ENCODE measurements at places on chromosomes 1 and 21.

DNA sequence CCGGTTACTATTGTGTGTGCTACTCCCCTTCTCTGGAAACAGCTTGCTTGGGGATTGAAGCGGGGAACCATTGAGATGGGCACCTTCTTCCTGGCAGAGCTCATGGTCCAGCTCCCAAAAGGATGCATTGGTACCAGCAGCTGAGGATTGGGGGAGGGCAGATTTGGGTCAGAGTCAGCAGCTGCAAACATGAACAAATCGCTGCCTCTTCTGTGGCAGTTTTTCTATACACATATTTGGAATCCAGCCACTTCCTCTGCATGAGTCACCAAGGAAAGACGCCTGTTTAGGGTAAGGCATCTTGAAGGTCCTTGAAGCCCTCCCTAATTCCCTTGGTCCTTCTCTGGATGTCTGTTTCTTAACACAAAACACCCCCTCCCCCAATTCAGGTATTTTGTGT, 104.7 kb downstream of the DAB1 start:
- no peak for DNase-seq

GRCh38 chr1:154557248-154557938, 1.1 kb downstream of the UBE2Q1 start:
- no peak for DNase-seq

- no peak for DNase-seq
Measured at GRCh38 chr1:170498876-170499275, 33.1 kb upstream of the GORAB start.

DNA sequence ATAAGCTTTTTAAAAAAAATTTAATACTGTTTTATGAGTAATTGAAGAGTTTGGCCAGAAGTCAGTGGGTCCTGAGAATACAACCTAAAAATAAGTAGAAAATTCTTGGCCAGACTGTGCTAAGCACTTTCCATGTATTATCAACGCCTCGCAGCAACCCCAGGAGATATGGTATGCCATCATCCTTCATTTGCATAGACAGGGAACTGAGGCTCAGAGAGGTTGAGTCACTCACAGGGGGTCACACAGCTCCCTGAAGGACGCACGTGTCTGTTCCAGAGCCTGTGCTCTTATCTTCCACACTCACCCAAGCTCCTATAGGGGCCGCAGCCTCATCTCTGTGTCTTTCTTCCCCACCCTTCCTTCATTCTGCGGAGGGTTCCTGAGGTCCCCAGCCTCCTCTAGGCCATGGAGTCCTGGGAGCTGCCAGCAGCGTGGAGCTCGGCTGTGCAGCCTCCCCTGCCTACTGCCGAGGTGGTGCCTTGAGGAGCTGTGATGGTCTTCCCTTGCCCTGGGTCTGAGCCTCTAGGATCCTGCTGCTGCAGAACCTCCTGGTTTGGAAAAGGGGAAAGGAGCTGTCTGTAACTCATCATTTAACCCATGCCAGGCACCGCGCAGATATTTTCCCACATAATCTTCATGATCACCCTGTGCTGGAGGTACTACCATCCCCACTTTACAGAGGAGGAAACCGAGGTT, 30.3 kb upstream of the ECE1 start:
- no peak for DNase-seq

- DNase-seq, result no peak
Measured at GRCh38 chr1:169949139-169949538, 55.4 kb upstream of the SCYL3 start.

GRCh38 chr1:78919150-78919549, 87.4 kb downstream of the ADGRL4 start:
- no peak for DNase-seq

DNA sequence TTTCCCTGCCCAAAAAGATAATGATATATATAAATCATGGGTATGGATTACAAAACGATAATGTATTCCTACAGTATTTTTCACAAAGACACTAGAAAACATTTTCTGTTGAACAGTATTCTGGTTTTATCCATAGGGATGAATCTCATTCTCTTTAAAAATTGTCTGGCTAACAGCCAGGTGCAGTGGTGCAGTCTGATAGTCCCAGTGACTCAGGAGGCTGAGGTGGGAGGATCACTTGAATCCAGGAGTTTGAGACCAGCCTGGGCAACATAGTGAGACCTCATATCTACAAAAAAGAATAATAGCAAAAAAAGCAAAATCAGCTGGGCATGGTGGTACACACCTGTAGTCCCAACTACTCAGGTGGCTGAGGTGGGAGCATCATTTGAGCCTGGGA, 23.3 kb downstream of the PIP5K1A start:
- DNase-seq, result no peak

GRCh38 chr1:201655910-201656309, 117.0 kb downstream of the NAV1 start:
- no peak for DNase-seq

DNA sequence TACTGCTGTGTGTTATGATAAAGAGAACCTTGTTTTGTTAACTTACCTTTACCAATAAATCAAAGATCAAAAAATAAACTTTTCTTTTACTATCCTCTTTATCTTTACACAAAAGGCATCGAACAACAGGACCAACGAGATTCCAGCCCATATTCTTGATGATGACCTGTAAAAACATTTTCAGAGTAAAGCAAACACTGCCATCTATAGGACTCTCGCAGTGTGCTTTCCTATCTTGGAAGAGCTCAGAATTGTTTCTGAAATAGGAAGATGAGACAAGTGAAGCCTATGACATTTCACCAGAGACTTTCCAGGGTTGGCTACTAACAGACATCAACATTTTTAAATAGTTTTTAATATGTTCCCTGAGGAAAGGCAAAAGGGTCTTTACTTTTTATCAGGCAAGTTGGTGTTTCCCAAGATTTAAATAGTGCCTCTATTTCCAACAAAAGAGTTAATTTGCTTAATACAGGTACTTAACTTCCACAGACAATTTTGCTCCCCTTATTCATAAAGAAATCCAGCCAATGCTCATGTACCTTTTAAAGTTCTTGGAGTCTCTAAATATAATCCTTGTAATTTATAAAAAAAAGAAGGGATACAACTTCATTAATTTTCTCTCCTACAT, 7.3 kb downstream of the GLMN start:
- DNase-seq, result no peak

GRCh38 chr1:60342569-60342968, 269.0 kb upstream of the C1orf87 start:
- DNase-seq, result no peak

DNA sequence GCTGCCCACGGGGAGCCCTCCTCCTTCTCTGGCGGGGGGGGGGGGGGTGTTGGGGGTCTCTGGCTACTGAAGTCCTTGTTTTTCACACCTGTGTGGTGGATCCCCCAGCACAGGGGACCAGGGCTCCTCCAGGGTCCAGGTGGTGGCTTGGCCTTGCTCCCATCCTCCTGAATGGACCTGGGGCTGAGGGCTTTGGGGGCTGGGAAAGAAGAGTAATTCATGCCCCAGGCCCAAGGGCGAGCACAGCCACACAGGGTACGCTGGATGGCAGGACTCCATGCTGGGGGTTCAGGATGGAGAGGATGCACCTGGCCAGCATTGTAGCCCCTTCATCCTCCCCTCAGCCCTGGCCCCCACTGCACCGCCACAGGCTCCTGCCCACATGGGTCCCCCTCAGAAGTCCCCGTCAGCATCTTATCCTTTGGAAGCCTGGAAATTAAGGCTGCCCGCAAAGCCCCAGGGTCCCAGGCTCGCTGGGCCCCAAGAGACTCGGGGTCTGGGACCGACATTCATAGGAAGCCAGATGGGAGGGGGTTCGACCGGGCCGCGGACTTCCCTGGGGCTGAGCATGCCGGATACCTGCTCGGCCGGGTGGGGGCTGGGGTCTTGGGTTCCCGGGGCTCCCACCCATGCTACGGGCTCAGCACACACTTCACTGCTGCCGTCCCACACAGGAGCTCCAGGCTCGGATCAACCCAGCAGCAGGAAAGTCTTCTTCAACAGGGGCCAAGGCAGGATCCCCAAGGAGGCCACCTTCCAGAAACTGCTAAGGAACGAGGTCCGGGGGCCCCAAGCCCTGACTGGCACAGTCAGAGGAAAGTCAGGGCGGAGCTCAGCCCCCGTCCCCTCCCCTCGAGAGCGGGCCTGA, 49.0 kb upstream of the ACTRT2 start:
- DNase-seq, result peak; percentile 36

DNA sequence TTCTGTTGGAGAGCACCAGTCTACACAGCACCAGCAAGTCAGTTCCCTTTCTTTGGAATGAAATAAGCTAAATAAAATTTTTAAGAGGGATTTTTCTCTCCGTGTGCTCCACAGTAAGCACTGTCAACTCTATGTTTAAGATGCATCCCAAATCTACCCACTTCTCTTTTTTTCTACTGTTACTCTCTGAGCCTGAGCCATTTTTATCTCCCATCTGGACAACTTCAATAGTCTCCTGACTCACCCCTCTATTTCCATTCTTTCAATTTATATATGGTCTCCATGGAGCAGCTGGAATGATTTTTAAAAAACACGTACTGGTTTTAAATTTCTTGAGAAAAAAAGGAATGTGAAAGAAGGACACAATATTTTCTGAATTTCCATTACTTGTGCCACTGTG, 24.7 kb upstream of the CCT8 start:
- no peak for DNase-seq

DNA sequence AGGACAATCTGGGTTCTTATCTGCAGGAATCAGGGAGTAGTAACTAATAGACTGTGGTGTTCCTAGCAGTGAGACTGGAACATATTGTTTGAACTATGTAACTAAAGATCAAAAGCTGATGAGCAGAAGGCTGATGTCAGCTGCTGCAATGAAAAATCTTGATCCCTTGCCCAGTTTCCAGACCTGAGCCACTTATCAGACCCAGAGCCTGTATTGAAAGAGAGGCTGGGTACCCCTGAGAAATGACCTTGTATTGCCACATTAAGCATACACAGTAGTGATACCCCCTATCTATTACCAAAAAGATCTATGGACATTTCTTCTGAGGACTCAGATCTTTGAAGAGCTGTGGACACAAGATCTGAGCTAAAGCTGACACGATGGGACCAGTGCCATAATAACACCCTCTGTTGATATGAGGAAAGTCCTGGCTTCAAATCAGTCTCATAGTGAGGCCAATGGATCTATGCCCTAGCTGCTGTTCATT, 178.0 kb upstream of the GALNT2 start:
- DNase-seq, result no peak

- no peak for DNase-seq
Measured at GRCh38 chr1:7549277-7550161, 221.6 kb upstream of the VAMP3 start.

GRCh38 chr1:60296794-60297193, 223.2 kb upstream of the C1orf87 start:
- DNase-seq, result no peak

GRCh38 chr1:36555041-36555440, 72.3 kb upstream of the CSF3R start:
- DNase-seq, result no peak

DNA sequence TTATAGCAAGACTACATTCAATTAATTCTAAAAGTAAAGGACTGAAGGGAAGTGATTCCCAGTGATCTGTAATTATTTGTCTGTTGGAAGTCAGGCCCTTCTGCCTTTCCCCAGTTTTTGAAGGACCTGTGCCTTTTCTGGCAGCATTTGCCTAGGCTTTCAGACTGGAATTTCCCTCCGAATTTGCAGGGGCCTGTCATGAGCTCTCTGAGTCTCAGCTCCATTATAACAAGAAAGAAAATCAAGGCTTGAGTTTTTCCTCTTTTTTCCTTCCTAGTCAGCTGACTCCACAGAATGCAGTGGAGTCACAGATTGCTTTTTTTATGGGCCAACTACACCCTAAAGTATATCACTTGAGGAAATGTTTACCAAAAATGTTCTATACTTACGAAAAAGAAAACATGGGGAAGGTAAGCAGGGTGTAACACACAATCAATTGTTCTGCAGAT, 1.1 kb downstream of the NR5A2 start:
- no peak for DNase-seq

DNA sequence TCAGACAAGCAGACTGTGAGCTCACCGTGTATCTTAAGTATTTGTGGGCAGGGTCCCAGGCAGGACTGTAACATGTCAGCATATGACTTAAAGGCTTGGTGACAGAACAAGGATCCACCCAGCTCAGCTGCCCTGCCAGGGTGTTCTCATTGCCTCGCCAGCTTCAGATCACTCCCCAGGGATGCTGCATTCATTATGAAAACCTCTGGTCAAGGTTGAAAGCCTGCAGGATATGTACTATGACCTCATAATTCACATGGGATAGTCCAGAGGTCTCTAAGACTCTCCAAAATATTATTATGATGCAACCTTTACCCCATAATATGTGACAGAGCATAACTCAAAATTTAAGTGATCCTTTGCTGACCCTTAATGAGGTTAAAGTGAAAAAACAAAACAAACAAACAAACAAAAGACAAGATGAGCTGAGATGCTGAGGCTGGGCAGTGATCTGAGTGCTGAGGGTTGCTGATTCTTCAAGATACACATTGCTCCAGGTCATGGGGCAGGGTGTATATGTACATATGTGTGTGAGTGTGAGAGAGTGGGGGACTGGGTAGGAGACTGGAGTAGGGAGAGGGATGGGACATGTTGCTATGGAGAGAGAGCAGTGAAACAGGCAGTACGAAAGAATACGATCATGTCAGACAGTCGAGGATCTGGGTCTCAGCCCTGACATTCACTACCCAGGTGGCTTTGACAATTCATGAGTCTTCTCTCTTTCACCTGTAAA, 98.8 kb upstream of the DUSP10 start:
- no peak for DNase-seq

- DNase-seq, result no peak
Measured at GRCh38 chr1:102466487-102466886, 469.8 kb upstream of the OLFM3 start.

GRCh38 chr1:204464187-204464631, 30.4 kb downstream of the PIK3C2B start:
- no peak for DNase-seq

- DNase-seq, result no peak
Measured at GRCh38 chr1:6503884-6504602, 12.6 kb upstream of the PLEKHG5 start.

- DNase-seq, result no peak
Measured at GRCh38 chr1:243718893-243719292, 131.2 kb downstream of the AKT3 start.

- no peak for DNase-seq
Measured at GRCh38 chr1:7127322-7128075, 342.2 kb downstream of the CAMTA1 start.

- DNase-seq, result no peak
Measured at GRCh38 chr1:20083178-20083944, 13.4 kb downstream of the PLA2G5 start.
